ENCODE measurements at places on chromosomes 4 and X.
A peak's percentile ranks its signal among the peaks of the same experiment; 100 is the strongest.

DNA sequence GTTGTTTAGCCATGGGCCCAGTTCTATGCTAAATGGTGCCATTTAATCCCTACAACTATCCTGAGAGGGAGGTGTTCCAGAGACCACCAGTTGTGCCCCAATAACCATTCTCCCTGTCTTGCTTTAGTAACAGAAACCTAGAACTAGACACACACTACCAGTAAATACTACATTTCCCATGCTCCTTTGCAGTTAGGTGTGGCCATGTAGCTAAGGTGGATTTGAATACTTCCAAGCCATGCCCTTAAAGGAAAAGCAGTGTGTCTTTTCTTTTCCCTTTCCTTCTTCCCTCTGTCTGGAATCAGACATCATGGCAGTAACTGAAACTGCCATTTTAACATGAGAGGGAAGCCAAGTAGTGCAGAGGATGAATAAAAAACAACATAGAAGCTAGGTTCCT is 90.9 kb upstream of the TMEM33 start:
- no peaks in the 10 kb centered on the region for H3K36me3 ChIP-seq
- H3K27me3 ChIP-seq: no peaks in the 10 kb centered on the region
- no peak for DNase-seq
- H3K4me1 ChIP-seq: no peaks in the 10 kb centered on the region

- no peaks in the 10 kb centered on the region for H3K27me3 ChIP-seq
- DNase-seq: no peak
- no peak overlapping the region for H3K27ac ChIP-seq
- H3K36me3 ChIP-seq: no peaks in the 10 kb centered on the region
- H3K4me3 ChIP-seq: no peak overlapping the region
- H3K4me1 ChIP-seq: no peaks in the 10 kb centered on the region
Measured at GRCh38 chr4:30866346-30866745, 146.2 kb downstream of the PCDH7 start.

DNA sequence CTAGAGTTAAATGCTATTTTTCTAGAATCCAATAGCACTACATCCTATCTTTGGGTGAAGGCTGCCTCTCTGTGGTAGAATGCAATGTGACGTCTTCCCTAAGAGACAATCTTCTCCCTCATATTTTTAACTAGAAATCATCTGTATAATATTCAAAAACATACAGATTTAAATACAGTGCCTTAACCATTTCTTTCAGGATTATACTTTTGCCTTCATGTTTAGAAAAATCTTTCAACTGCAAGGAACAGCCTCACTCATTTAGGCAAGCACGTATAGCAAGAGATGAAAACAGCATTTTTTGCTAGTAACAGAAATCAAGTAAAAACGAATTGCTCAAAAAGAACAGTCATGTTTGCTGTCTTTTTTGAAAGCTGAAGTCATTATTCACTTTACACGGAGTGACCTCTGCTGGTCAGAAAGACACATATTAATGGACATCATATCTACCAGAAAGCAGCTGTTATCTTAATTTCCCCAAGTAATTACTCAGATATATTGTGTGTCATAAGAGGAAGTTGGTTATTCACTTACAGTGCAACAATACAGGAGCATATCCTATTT is 422.3 kb downstream of the STPG2 start:
- no peaks in the 10 kb centered on the region for H3K4me1 ChIP-seq
- DNase-seq: no peak
- H3K4me3 ChIP-seq: no peak overlapping the region
- H3K36me3 ChIP-seq: no peaks in the 10 kb centered on the region

GRCh38 chr4:183541752-183542040 is 36.8 kb downstream of the ING2 start:
- H3K36me3 ChIP-seq: no peaks in the 10 kb centered on the region
- DNase-seq: no peak

DNA sequence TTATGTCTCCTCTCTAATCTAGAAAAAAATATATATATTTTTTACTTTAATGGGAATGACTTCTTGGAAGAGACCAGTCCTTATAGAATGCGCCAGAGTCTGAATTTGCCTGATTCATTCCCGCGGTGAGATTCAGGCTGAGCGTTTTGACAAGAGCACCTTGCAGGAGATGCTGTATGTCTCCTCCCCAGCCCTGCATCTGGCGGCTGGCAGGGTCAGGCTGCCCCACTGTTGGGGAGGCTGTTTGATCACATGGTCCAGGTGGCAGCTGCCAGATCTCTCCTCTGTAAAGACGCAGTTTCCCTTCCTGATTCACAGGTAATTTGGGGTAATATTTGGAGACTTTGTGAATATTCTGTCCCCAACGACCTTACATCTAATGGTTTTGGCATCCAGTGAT is 9.7 kb downstream of the PDZD4 start:
- no peaks in the 10 kb centered on the region for H3K4me1 ChIP-seq
- no peak overlapping the region for H3K4me3 ChIP-seq
- H3K27ac ChIP-seq: no peak overlapping the region
- H3K27me3 ChIP-seq: peaks cover 7% of the 10 kb centered on the region
- H3K36me3 ChIP-seq: no peaks in the 10 kb centered on the region

DNA sequence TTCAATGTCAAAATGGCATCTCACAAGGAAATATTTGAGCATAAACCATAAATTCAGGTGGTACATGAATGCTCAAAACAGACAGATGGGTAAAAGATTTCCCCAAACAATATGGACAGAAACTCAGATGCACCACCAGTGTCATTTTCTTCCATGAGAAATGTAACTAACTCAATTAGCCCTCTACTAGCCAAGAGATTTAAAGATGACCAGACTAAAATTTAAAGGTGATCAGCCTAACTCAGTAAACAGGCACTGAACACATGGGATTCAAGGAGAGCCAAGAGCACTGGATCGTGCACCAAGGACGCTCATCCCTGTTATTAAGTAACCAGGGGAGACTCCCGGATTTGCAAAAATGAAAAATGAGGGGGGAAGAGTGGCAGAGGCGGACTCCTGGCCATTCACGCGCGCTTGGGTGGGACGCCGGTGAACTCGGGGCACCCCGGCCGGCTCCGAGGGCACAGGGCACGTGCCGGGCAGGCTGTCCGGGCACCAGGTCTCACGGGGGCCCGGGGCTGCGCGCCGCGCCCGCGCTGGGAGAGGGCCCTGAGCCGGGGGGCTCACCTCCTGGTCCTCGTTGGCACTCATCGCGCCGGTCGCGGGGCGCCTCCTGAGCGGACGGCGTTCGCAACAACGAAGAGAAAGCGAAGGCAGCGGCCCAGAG is 490 bp downstream of the RWDD4 start:
- peak overlapping the region; percentile 61 for H3K4me3 ChIP-seq
- peak; percentile 90 for DNase-seq
- H3K36me3 ChIP-seq: no peaks in the 10 kb centered on the region
- H3K27ac ChIP-seq: peak overlapping the region; percentile 96

- H3K36me3 ChIP-seq: no peaks in the 10 kb centered on the region
- no peak overlapping the region for H3K4me3 ChIP-seq
- H3K27ac ChIP-seq: no peak overlapping the region
Measured at GRCh38 chrX:120751683-120752082, 121.8 kb upstream of the C1GALT1C1 start.
